ENCODE measurements at places on chromosomes 1 and 21. TPM values are rescaled to one million over a fixed set of nuclear protein-coding genes. Genes with fewer than 3 reads are reported as not detected.

DNA sequence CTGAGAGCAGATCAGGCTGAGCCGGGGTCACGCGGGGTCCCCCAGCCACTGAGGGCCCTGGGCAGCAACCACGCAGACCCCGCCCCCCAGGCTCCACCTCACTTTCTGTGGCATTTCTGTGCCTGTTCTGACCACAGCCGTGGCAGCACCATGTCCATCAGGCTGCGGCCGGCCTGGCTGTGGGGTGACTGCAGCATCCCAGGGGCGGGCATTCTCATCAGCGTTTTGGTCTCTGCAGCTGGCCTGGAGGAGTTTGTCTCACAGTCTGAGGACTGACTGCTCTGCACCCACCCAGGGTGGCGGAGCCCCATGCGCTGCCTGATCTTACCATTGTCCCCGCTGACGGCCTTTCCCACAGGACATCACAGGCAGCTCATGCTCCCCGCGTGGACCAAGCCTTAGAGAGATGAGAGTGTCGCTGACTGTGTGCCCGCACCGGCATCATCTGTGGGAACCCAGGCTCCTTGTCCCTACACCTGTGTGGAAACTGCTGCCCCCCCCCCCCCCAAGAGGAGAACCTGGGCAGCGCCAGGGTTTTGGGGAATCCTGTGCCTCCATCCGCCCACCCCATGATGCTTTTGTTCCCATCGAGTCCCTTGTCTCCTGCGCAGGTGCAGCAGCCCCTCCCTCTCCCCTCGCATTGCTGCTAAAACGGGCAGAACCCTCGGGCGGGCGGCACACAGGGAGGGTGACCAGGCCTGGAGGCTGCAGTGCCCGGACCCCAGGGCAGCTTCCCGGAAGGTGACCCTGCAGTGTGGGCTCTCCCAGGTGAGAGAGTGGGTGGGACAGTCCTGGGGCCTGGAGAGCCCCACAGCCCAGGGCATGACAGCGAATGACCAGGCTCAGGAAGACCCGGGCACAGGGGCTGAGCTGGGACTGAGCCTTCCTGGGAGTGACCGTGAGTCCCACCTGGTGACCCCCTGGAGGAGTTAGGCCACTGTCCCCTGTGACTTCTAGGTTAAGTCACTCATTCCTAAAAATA, 1.8 kb downstream of the KRTAP10-1 start:
- DNase-seq = no peak

DNA sequence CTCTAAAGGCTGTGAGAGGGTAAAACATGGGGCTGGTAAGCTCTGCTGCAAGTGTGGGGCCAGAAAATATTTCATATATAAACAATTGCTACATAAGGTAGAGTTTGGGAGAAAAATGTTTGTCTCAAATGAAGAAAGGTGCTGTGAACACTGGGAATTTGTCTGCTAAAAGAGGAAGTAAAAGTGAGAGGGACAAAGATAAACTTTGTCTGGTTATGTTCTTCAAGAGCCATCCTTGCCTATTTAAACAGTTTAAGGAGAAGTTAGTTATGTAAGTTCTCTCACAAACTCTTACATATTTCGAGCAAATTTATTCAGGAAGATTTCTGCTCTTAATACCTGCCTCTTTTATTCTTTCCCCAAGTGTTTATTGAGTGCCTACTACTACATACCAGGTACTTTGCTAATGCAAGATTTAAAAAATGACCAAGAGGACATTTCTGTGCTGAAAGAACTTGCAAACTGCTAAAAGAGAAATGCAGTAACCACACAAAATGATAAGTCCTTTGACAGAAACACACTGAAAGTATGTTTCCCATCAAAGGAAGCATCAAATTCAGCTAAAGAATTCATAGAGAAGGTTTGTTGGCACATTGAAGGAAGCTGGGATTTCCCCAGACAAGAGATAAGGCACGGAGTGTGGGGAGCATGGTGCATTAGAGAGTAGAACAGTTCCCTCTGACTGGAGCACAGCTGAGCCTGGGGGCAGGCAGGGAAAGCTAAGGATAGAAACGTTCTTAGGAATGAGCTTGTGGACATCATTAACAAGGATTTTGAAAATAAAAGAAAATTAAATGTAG, 549.1 kb downstream of the PTBP2 start:
- DNase-seq = no peak

GRCh38 chr1:243946946-243947345, 96.9 kb upstream of the AKT3 start:
- no peak for DNase-seq

DNA sequence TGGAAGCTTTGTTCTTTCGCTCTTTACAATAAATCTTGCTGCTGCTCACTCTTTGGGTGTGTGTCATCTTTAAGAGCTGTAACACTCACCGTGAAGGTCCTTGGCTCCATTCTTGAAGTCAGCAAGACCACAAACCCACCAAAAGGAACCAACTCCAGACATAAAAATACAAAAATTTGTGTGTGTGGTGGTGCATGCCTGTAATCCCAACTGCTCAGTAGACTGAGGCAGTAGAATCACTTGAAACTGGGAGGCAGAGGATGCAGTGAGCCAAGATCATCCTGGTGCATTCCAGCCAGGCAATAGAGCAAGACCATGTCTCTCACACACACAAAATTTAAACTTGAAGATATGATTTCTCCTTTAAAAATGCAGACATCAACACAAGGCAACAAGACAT, 1431.7 kb upstream of the B3GALT2 start:
- no peak for DNase-seq

- DNase-seq = no peak
Measured at GRCh38 chr21:28762357-28762735, 230.3 kb downstream of the LTN1 start.

DNA sequence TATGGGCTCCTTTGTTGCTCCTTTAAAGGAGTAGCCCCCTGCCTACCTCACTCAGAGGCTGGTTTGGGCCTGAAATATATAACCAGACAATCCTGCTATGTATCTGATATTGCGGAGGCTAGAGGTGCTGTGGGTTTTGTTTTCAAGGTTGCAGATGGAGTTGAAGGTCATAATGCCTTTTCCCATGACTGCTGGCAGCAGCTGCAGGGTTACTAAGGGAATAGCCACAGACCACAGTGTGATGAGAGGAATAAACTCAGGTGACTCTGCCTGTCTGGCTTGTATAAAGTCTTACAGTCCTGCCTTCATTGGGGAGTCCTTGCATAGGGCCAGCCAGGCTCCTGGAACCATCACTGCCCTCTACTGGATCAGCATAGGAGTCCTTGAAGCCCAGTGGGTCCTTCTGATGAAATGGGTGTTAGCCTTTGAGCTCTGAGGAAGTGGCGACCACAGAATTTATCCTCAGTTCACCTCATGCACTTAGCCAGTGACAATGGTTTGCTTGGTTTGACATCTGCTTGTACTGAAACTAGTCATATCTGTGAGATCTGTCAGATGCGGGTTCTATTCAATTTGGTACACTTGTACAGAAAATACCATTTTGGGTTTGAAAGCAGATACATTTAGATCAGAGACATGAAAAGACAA, 174.4 kb upstream of the HMCN1 start:
- no peak for DNase-seq

- no peak for DNase-seq
Measured at GRCh38 chr1:205356440-205357139, at the start of gene KLHDC8A. TSS of gene KLHDC8A (minus strand) at chr1:205356922. CDS start at chr1:205343604, 13,318 bp downstream.

DNA sequence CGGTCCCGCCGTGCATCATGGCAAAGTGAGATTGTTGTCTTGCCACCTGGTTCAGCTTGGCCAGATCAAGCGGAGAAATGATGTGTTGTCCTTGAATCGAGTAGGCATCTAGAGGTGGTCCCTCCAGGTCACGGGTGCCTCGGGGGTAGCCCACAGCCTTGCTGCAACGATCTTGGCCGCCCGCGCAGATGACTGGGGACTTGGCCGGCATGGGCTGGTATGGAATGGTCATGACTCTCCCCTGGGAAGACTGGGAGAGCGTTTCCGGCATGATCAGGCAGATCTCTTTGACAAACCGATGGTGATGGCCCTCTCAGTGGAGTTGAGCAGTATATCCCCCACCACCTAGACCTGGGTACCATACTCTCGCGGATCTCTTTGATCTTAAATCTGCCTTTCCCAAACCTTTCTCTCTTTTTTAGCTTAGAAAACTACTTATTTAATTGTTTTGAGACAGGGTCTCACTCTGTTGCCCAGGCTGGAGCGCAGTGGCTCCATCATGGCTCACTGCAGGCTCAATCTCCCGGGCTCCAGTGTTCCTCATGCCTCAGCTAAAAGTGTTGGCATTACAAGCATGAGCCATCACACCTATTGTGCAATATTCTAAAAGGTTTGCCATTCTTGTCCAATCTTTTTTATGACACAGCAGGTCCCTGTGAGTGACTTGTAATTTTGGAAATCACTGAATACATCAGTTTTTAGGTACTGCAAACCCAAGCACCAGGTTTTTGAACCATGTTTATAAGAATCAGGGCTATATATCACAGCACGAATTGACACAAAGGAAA, 9.4 kb upstream of the ELAPOR1 start:
- DNase-seq = no peak

EXOSC10 gene
- polyA plus RNA-seq = 15.6 TPM

All from liver (tissue), 10 donors.